ENCODE measurements at places on chromosomes 5 and 9.

DNA sequence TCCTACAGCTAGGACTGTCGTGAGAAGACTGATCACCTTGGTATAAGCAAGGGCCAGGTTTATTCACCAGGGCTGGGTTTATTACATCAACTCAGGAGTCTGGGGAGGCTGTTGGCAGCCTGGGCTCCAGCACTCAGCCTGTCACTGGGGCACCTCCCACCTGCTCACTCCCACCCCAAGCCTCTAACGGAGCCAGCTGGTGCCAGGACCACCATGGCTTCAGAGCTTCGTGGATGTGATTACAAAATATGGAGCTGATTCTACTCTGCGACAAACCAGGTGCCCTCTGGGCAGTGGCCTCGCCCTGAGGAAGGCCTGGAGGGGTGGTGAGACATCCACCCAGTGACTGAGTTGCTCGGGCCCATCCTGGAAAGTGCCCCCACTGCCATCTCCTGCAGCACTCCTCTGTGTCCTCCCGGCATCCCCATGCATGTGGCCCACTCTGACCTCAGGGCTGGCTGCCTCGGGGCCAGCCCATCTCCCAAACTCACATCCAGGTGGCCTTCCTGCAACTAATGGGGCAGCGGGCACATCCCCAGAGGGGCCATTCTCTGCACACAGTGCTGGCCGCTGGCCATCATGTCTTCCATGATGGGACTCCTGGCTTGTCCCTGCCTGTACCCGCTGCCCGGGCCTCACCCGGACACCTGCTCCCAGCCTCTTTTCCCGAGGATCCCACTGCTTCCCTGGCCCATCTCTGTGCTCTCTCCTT lies 49.6 kb downstream of the SECISBP2 start:
- no peak for DNase-seq

- DNase-seq: no peak
These were observed 625.6 kb downstream of the RAB3C start for GRCh38 chr5:59208474-59208873.

DNA sequence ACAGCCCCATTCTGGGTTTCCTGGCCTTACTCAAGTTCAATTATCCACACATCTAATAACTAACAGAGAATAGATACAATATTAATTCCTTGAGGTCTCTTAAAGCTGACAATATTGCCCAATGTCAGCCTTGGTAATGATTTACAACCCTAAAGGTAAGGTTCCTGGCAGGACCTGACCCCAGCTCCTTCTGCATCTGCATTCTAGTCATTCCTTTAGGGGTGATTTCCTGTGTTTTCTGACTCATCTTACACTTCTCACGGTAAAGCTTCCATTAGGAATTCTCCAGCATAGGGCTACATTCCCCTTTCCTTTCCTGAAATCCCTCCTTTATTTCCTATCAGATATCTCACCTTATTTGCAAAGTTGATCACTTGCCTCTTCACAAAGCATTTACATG lies 9.3 kb downstream of the HAVCR1 start:
- no peak for DNase-seq

DNA sequence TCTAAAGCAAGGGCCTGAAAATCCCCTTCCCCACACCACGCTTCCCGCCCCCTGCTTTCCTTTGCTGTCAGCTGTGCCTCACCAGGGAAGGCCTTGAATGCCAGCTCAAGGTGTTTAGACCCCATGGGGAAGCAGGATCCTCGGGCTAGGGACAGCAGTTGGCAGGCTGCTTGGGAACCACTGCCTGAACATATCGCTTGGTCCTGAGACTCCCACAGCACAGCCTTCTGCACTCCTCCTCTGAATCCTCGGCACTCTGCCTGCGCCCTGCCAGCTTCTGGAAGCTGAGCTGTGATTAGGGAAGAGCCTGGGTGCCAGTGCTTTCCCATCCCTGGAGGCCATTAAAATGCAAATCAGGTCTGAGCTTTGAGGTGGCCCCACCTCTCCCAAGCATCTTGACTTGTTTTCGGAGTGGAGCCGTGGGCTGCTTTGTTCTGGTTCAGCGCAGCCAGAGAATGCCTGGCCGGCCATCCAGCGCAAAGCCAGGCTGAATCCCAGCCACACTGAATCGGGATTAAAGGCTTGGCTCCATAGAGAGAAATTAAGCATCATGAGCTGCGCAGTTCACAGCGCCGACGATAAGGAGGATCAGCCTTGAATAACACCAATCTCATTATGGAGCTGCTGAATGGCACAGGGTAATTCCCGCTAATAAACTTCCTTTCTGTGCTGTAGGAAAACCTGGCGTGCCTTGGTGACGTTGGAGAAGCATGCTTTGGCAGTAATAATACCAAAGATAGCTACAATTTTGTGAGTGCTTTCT lies 40.0 kb downstream of the AMBP start:
- no peak for DNase-seq

- no peak for DNase-seq
These were observed 602.6 kb downstream of the MTRR start for GRCh38 chr5:8471581-8471980.

- no peak for DNase-seq
These were observed 36.8 kb downstream of the PTGES start for GRCh38 chr9:129716091-129716490.

DNA sequence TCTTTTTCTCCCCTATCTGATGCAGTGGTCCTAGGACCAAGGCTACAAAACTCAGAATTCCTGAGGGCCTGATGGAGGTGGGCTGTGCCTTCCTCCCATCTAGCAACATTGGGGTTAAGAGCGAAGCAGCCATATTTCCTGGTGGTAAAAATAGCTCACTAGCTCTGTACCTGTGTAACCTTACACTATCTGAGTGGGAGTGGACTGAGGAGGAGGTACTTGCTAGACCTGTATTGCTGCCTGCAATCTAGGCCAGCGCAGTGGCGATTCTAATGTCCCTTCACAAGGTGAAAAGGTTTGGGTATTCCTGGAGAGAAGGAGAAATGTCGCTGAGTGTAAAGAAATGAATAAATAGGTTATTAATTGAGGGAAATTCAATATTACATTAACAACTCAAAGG lies 80.2 kb upstream of the LIFR start:
- DNase-seq: no peak

- no peak for DNase-seq
These were observed 56.3 kb downstream of the TBCA start for GRCh38 chr5:77719666-77720363.

DNA sequence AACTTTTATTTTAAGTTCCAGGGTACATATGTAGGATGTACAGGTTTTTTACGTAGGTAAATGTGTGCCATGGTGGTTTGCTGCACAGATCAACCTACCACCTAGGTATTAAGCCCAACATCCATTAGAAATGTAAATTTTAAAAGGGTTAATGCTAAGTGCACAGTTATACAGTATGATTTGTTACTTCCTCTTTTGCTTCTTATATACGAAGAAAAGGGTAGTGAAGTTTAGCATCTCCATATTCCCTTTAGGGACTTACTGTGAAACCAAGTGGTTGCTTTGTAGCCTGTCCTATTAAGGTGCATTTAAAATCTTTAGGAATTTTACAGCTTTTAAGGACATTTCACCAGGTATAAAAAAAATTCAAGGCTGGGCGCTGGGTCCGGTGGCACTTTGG lies 46.4 kb downstream of the RBM27 start:
- DNase-seq: peak; percentile 34

GRCh38 chr5:145324101-145324500 lies 511.0 kb downstream of the PRELID2 start:
- no peak for DNase-seq

GRCh38 chr5:83177803-83178202 lies 100.5 kb downstream of the XRCC4 start:
- no peak for DNase-seq

DNA sequence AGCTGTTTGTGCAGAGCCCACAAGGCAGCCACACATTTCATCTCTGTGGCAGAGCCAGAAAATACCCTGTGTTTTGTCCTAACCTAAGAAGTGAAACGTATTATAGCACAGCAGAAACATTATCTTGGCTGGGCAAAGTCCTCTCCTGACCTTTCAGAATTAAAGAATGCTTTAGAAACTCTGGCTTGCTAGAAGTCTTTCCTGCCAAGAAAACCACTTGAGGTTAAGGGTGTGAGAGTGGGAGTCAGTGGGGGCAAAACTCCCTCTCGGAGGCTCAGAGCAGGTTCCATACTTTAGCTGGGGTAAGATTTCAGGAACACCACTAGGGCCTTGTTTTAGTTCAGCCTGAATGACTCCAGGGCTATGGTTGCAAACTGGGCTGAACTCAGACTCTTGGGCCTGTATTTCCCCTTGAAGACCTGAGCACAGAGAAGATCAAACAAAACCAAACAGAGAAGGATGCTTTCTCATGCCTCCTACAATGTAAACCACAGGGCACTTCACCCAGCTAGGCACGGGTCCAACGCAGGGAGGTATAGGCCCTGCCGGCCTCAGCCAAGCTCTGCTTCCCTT lies 48.0 kb downstream of the ZNF366 start:
- DNase-seq: peak; percentile 4

- DNase-seq: no peak
These were observed 11.7 kb upstream of the GADD45G start for GRCh38 chr9:89592963-89593726.

DNA sequence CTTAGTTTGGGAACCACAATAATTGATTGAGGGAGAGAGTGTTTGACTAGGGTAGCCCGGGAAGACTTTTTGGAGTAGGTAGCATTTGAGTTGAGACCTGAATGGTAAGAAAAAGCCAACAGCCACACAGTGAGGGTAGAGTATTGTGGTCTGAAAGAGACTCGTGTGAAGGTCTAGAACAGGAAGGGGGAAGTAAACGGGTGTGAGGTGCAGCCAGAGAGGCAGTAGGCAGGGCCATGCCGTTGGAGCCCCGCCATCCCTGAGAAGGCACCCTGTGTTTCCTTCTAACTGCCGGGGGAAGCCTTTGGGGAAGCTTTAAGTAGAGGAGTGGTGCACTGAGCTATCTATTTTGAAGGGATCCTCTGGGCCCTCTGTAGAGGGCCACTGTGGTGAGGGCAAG lies 3.5 kb upstream of the F2RL2 start:
- DNase-seq: no peak

- DNase-seq: peak; percentile 53
These were observed 816 bp downstream of the RBM18 start for GRCh38 chr9:122263699-122264349.

GRCh38 chr5:154101184-154101583 lies 62.4 kb downstream of the MFAP3 start:
- DNase-seq: no peak

GRCh38 chr5:159873680-159874079 lies 42.6 kb upstream of the ADRA1B start:
- no peak for DNase-seq

GRCh38 chr5:75720882-75721281 lies 3.6 kb upstream of the POC5 start:
- DNase-seq: no peak

- DNase-seq: no peak
These were observed 138.8 kb upstream of the LMX1B start for GRCh38 chr9:126474786-126475485.

- DNase-seq: no peak
These were observed 80.0 kb downstream of the SEMA4D start for GRCh38 chr9:89417832-89418473.

DNA sequence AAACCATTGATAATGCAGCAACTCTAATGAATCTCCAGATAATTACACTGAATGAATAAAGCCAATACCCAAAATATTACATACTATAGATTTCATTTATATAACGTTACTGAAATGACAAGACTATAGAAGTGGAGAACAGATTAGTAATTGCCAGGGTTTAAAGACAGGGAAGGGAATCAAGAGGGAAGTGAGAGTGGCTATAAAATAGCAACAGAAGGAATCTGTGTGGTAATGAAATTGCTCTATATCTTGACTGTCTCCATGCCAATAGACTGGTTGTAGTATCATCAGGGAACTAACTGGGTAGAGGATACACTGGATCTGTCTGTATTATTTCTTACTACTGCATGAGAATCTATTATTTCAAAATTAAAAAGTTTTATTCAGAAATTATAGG lies 396.5 kb upstream of the RPS23 start:
- no peak for DNase-seq

- no peak for DNase-seq
These were observed 220.6 kb upstream of the NMUR2 start for GRCh38 chr5:152625696-152626095.

- peak; percentile 76 for DNase-seq
These were observed 465.2 kb downstream of the LRRC70 start for GRCh38 chr5:63043792-63044191.

DNA sequence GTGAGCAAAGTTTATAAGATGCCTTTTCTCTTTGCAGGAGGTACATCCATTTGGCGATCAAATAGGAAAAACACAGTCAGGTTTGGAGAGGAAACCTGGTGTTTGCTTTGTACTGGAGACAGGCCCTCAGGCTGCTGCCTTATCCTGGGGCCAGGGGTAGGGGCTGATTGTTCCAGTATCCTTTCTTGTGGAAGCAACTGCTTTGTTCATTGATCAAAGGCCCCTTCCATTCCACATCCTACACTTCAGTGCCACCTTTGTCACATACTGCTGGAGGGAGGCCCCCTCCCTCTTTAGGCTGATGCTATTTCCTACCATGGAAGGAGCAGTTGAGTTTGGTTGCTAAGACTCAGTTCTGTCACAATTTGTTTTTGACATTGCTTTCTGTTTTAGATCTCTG lies 778.1 kb downstream of the TLR4 start:
- DNase-seq: no peak

DNA sequence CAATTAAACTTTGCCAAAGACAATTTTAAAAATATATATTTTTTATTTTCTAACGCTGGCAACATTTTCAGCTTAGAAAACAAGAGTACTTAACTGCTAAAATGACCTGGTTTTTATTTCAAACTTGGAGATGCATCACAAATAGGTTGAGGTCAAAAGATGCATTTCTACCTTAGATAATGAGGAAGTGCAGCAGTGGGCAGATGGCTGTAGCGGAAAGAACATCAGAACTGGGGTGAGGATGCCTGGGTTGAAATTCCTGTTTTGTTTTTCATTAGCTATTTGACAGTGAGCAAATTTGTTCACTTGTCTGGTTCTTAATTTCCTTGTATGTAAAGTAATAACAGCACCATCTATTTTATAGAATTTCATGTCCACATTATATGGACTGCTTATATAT lies 524.8 kb upstream of the KLF4 start:
- DNase-seq: no peak

GRCh38 chr9:75238311-75238976 lies 150.1 kb downstream of the OSTF1 start:
- DNase-seq: peak; percentile 87

DNA sequence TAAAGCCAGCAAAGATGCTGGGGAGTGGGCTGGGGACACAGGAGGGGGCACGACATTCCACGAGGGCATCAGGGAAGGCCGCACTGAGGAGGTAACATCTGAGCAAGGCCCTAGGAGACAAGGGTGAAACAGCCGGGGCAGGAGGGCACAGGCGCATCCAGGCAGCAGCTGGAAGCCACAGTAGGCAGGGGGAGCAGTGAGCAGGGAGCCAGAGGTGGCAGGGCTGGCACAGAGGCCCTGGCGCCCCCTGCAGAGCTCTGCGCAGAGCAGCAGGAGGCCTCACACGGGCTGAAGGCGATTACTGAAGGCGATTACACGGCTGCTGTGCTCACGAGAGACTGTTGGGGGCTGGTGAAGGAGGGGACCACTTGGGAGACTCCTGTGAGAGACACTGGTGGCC lies 15.4 kb downstream of the LMAN2 start:
- peak; percentile 26 for DNase-seq

GRCh38 chr5:1272201-1272600 lies 22.7 kb downstream of the TERT start:
- DNase-seq: no peak
